ENCODE measurements at places on chromosomes 5 and 9.

DNA sequence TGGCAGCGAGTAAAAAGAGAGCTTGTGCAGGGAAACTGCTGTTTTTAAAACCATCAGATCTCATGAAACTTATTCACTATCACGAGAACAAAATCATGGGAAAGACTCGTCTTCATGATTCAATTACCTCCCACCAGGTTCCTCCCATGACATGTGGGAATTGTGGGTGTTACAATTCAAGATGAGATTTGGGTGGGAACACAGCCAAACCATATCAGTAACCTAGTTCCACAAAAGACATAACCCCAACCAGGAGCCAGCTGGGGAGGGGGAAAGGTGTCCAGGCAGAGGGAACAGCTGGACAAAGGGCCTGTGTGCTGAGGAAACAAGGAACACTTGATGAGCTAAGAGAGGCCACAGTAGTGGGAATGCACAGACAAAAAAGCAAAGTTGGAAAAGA lies 71.1 kb downstream of the BASP1 start:
- DNase-seq, result no peak

- no peak for DNase-seq
These were observed 34.3 kb downstream of the FRMD3 start for GRCh38 chr9:83503866-83504265.

GRCh38 chr9:121768416-121769015 lies 117.1 kb downstream of the DAB2IP start:
- DNase-seq, result no peak

- no peak for DNase-seq
These were observed 250.9 kb downstream of the CD180 start for GRCh38 chr5:66945389-66946349.

DNA sequence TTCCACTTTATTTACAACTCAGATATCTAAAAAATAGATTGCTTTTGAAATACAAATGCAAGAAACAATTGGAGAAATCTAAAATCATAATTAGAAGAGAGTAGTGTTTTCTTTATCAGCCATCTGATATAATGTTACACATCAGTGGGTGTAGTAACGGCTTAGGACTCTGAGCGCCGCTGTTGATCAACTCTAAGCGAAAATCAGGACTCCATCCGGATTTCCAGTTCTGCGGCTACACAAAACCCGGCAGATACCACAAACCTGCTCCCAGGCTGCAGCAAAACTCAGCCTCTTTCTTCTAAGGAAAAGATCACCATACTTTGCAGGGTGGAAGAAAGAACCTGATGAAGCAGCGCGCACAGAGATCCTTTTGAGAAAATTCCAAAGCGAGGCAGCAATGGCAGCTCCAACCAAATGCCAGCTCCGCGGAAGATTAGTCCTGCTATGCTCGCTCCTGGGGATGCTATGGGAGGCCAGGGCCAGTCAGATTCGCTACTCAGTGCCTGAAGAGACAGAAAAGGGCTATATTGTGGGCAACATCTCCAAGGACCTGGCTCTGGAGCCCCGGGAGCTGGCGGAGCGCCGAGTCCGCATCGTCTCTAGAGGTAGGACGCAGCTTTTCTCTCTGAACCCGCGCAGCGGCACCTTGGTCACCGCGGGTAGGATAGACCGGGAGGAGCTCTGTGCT lies at the start of gene PCDHGA9:
TSS of gene PCDHGA9 (plus strand) at position 226 of the 691 bp plus-strand sequence. CDS start at position 401, 175 bp downstream.
- no peak for DNase-seq

DNA sequence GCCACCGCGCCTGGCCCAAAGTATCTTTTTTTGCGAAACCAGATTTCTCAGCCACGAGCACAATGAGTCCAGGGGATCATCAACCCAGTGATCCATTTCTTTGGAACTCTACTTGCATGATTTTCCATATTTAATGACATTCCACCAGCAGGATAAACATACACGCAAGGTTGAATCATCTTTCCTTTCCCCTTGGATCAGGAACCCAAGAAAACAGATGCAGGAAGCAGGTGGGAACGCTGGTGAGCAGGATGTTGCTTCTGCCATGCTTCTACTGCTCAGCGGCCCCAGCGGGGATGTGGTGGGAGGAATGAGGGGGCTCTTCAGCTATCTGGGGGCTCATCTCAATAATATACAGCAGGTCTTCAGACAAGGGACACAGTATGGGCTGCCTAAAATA lies 118.2 kb downstream of the SEC61B start:
- DNase-seq, result no peak

DNA sequence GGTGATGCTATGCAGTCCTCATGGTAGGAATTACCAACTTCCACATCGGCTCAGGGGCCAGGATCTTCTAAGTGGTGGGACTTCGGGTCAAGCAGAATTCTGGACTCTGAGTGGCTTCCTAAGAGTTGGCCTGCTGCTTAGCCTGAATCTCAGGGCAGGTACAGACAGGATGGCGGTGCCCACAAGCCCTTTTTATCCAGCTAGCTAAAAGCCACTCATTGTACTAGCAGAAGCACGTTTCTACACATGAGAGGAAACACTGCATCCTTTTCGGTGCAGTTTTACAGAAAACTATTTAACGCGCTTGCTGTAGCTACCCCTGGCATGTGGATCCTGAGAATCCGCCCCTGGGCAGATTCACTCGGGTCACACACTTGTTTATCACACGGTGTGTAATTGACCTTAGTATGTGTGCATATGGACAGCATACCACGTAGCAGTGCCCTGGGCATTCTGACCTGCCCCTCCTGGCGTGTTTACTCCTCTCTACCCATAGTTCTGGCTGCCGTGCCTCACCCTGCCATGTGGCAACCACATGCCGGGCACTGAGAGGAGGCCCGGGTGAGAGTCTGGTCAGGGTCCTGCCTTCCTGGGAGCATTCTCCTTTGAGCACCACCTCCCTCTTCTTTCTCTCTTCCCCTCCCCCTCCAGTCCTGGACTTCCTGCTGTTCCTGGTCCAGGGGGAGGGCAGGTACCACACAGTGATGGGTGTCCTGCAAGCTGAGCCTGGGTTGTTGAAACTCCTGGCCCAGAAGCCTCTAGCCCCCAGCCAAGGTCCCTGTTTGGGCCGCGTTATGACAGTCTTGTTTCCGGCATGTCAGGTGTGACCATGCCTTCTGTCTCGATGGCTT lies 65.9 kb downstream of the DAB2IP start:
- DNase-seq, result no peak

DNA sequence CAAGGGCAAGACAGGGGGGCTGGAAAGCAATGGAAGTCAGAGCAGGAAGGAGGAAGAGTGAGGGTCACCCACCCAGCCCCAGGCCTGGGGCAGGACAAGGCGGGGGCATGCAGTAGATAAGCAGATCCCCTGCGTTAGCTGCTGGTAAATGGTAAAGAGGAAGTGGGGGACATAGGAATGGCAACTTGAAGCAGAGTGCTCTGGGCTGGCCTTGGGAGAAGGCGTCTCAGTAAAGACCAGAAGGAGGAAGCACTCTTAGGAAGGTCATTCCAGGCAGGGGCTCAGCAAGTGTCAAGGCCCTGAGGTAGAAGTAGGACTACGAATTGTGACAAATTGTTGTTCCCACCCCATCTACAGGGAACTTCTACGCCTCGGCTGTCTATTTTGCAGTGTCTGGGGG lies 15.1 kb downstream of the TCOF1 start:
- no peak for DNase-seq

GRCh38 chr9:631596-631995 lies 209.9 kb upstream of the DMRT1 start:
- no peak for DNase-seq

DNA sequence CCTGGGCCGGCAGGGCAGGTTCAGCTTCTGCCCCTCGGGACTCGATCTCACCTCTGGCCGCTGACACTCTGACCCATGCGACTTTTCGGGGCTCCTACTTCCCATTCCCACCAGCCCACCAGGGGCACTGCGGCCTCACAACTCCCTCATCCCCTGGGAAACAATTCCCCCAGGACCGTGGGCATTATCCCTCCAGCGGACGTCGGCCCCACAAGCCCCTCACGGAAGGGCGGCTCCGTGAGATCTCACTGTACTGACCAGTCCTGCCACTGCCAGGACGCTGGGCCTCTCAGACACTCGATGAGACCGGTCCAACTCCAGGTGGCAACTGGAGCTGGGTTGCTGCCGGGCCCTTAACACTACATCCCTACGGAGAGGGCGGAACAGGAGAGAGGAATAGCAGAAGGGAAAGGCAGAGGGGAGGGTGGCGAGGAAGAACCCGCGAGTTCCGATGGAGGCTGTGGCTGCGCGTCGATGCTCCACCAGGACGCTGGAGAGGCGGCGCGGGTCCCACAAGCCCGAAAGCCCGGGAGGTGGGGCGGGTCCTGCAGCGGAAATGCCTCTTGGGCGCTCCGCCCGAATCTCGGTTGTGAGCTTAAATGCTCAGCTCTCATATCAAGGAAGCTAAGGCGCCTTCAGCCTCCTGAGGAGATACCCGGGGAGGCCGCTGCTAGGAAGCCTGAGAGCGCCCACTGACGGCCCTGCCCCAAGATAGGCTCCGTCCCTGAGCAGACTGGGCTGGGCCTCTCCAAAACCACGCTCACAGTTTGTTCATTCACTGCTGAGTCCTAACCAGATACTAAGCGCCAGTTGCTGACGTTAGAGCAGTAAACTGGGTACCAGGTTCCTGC lies 36.3 kb downstream of the VCP start:
- peak; percentile 26 for DNase-seq

GRCh38 chr5:110561510-110561909 lies 165.0 kb downstream of the TMEM232 start:
- DNase-seq, result peak; percentile 81

DNA sequence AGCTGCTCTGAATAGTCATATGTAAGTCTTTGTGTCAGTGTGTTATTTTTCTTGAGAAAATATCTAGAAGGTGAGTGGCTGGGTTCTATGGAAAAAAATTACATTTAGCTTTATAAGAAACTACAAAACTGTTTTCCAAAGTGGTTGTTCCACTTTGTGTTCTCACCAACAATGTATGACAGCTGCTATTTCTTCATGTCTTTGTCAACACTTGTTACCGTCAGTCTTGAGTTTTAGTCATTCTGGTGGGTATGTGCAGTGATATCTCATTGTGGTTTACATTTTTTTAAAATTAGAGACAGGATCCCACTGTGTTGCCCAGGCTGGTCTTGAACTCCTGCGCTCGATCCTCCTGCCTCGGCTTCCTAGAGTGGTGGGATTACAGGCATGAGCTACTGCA lies 246.4 kb downstream of the PJA2 start:
- no peak for DNase-seq

DNA sequence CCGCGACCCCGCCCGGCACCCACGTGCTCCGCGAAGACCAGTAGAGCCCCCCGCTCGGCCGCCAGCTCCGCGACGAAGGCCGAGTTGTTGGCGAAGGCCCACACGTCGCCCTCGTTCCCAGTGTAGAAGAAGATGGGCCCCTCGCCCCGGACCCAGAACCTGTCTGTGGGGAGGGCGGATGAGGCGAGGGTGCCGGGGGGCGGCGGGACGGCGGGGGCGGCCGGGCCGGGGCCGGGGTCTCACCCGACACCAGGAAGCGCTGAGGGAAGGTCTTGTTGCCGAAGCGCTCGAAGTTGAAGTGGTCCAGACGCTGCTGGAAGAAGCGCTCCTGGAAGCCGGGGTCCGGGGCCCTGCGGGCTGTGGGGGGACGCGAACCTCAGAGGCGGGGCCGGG lies 317 bp downstream of the DPP7 start:
- no peak for DNase-seq

- no peak for DNase-seq
These were observed 9.1 kb upstream of the ANXA2R start for GRCh38 chr5:43049236-43049635.

- no peak for DNase-seq
These were observed 2.8 kb downstream of the MGAT4B start for GRCh38 chr5:179803651-179804554.
